ENCODE measurements at places on chromosomes 3 and 15.

- no peak for DNase-seq
These were observed 42.7 kb upstream of the B3GNT5 start for GRCh38 chr3:183210341-183210740.

DNA sequence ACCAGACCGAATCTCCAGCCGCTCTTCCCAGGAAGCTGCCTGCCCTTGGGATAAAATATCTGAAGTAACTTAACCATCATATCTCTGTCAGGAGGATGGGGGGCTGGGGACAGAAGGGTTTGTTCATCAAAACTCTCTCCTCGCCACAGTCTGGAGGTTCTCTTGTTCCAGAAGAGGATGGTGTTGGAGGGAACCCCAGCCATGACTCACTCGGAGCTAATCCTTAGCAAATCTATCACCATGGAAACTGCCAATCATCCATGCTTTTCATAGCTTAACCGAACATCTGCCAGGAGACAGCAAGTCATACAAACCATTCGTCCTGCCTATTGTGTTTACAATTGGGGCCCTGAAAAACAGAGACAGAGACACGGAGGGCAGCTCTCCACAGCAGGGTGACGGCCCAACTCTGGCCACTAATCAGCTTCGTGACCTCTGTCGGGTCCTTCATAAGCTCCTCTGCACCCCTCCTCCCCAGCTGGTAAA is 73.8 kb upstream of the HEG1 start:
- DNase-seq: no peak

- DNase-seq: no peak
These were observed 473.9 kb downstream of the C3orf38 start for GRCh38 chr3:88623709-88624108.

- DNase-seq: no peak
These were observed 33.3 kb downstream of the FMN1 start for GRCh38 chr15:33161209-33161608.

- no peak for DNase-seq
These were observed 1144.2 kb downstream of the ROBO2 start for GRCh38 chr3:78183906-78184599.

DNA sequence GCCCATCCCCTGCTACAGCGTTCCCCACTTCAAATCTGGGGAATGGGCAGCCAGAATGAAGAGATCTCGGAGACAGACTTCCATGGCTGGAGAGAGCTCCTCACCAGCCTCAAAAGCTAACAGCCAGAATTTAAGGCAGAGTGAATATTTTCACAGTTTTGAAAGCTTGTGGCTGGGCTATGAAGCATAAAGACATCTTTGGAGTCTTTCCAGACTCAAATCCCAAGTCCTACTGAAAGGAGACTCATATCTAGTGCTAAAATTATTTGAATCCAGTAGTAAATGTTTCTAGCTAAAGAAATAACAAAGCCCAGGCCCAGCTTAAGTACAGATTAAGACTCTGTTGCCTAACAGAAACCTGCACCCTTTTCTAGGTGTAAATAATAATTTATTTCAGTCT is 628.4 kb upstream of the ALCAM start:
- no peak for DNase-seq

DNA sequence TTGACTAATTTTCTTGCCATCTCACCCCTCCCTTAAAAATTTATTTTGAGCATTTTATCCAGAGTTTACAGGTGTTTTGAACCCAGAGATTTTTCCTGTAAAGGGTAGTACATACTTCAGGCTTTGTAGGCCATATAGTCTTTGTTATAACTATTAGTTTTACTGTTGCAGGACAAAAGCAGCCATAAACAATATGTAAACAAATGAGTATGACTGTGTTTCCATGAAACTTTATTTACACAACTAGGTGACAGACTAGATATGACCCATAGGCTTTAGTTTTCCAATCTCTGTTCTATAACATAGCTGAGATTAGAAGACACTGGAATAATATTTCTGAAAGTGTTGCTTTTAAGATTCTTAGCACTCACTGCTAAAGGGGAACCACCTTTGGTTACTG is 587.9 kb downstream of the PDCD6IP start:
- peak; percentile 31 for DNase-seq

DNA sequence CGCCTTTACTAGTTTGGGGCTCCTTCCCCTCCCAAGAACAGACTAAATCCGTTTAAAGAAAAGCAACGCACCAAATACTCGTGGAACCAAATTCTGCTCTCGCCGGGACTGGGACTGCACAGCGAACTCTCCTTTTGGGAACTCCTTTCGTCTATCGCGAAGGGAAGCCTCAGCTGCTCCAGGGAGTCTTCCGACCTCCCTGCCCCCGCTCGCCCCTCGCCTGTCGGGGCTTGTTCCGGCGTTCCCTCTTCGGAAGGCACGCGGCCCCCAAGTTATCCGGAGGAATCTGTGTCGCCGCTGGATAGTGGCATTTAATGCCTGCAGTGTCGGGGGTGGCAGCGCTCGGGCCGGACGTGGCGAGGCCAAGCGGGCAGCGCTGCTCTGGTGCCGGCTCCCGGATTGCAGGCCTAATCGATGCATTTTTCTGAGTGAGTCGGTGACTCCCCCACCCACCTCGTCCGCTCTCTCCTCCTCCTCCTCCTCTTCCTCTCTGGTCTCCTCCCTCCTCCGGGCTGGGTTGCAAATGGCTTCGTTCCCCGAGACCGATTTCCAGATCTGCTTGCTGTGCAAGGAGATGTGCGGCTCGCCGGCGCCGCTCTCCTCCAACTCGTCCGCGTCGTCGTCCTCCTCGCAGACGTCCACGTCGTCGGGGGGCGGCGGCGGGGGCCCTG is at the start of gene TRIM71:
TRIM71 (plus strand) TSS at position 440 of the 671 bp plus-strand sequence; CDS start at position 524, 84 bp downstream.
- no peak for DNase-seq

DNA sequence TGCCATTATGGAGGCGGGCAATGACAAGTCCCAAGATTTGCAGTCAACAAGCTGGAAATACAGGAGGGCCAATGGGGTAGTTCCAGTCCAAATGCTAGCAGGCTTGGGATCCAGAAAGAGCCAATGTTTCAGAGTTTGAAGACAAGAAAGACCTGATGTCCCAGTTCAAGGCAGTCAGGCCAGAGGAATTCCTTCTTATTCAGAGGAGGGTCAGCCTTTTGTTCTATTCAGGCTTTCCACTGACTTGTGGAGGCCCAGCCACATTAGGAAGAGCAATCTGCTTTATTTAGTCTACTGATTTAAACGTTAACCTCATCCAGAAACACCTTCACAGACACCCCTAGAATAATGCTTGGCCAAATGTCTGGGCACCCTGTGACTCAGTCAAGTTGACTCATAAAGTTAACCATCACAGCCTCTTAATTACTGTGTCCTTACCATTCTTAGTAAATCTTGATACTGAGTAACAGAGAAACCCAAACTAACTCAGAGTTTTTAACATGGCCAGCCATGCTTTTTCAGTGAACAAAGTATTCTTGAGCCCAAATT is 50.9 kb upstream of the NPHP3 start:
- no peak for DNase-seq

- peak; percentile 2 for DNase-seq
These were observed 215.6 kb upstream of the RBMS3 start for GRCh38 chr3:29065211-29065785.

- DNase-seq: no peak
These were observed 36.9 kb upstream of the TRIM59 start for GRCh38 chr3:160486459-160486869.

Measured in LNCaP clone FGC (cell line).